ENCODE measurements at places on chromosomes 16 and 17.

DNA sequence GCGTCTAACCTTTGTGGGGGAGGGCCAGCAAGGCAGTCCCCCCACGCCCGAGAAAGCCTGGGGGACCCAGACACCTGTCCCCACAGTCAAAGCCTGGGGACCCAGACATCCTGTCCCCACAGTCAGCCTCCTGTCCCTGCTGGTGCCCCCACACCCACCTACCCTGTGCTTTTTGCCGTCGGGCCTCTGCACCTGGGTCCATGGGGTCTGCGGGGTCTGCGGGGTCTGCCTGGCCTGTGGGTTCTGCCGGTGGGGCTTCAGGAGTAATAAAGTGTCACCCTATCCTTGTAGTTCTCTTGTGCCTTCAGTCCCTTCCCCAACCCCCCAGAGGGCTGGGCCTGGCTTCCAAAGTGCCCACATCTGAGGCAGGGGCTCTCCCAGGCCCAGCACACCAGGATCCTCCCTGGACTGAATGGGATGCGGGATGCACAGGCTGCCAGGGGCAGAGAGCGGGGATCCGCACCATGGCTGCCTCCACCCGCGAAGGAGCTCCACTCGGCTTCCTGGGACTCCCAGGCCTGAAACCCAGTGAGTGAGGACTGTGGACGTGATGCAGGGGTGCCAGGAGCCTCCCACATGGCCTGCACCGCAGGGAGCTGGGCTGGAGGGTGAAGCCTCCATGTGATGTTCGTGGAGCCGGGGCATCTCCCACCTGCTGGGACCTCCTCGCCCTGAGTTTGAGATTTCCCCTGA, 16.3 kb upstream of the DPEP1 start:
- no peak for DNase-seq

DNA sequence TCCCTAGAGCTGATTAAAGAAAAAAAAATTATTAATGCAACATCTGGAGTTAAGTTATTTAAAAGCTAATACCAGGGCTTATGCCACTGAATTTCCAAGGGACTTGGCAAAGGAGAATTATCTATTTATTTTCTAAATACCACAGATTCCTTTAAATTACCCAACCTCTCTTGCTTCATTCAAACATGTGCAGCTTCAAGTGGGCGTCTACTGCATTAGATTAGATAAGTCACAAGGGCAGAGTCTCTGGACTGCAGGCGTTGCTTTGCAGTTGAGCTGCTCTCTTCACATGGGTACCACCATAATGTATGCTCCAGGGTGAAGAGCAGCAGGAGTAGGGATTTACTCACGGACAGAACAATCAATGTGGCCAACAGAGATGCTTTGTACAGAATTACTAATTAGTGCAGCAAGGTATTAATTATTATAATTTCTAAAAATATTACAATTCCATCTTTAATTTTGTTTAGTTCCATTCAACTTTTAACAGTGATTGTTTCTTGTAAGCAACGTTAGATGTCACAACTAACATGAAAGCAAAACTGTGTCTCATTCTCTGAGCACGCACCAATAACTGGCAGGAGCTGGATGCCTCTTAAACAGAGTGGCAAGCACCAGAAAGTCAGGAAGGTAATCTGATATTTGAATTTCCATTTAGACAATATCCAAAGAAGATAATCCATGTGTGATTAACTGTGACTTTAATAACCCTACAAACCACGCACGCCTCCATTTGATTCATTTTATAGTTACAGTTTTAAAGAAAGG, 214.2 kb downstream of the STX8 start:
- DNase-seq, result peak; percentile 83

GRCh38 chr17:73641826-73642600, 2.2 kb downstream of the SDK2 start:
- DNase-seq, result no peak

- no peak for DNase-seq
Measured at GRCh38 chr16:4680673-4681470, 12.5 kb upstream of the NUDT16L1 start.

DNA sequence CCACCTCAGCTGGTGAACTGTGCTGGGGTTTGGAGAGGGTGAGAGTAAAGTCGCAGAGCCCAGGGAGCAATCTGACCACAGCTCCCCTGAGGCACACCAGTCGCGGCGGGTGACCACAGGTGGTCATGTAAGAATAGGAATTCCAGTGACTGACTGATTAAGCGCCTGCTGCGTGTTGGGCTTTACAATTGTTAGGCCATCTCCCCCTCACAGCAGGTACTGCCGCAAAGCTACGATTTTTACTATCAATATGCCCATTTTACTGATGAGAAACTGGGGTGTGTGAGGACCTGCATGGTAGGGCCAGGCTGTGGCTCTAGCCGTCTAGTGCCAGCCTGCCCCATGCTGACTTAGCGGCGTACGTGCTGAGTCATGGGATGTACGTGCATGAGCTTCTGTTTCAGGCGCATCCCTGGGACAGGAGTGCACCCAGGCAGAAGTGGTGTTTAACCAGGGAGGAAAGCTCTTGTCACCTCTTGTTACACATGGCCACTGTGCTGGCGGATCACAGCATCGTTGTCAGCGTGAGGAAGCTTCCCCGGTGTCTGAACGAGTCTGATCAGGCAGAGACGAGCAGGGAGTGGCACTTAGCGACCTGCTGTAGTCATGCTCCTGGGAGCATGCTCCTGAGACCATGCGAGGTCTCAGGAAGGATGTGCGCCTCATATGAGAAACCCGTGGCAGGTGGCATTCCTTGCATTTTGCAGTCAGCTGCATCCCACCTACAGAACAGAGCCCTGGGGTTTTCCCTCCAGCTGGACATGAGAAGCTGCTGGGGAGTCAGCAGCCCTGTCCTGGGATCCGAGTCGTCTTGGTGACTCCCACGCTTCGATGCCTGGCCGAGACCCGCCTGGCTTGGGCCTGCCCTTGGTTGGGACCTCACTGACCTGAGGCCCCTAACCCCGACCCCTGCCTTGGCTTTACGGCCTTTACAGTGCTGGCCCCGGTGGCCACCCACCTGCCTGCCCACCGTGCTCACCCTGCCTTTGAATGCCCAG, 163.7 kb upstream of the CHMP6 start:
- DNase-seq, result no peak

- peak; percentile 82 for DNase-seq
Measured at GRCh38 chr16:22001591-22001990, 675 bp upstream of the PDZD9 start.

- DNase-seq, result peak; percentile 69
Measured at GRCh38 chr16:56866955-56867830, 2.2 kb downstream of the SLC12A3 start.

- DNase-seq, result peak; percentile 26
Measured at GRCh38 chr17:63442549-63443035, 3.5 kb downstream of the CYB561 start.

GRCh38 chr17:64135000-64135399, 5.1 kb upstream of the ERN1 start:
- DNase-seq, result no peak

DNA sequence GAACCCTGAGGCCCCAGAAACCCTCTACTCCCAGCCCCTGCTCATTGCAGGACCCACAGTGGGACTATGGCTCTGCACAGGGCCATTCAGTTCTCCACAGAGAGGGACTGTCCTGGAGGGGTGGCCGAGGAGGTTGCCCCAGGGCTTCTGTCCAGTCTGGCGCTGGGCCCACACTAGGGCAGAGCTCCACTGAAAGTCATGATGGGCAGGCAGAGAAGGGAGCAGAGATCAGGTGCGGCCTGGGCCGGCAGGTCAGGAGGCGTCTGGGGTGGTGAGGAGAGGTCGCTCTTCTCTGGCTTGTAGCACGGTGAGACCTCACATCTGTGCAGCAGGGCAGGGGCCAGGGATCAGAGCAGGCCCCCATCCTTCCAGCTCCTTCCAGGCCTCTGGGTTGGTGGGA, 13.0 kb upstream of the PIK3R6 start:
- no peak for DNase-seq

GRCh38 chr17:27657620-27658019, 26.6 kb downstream of the LGALS9 start:
- peak; percentile 33 for DNase-seq

DNA sequence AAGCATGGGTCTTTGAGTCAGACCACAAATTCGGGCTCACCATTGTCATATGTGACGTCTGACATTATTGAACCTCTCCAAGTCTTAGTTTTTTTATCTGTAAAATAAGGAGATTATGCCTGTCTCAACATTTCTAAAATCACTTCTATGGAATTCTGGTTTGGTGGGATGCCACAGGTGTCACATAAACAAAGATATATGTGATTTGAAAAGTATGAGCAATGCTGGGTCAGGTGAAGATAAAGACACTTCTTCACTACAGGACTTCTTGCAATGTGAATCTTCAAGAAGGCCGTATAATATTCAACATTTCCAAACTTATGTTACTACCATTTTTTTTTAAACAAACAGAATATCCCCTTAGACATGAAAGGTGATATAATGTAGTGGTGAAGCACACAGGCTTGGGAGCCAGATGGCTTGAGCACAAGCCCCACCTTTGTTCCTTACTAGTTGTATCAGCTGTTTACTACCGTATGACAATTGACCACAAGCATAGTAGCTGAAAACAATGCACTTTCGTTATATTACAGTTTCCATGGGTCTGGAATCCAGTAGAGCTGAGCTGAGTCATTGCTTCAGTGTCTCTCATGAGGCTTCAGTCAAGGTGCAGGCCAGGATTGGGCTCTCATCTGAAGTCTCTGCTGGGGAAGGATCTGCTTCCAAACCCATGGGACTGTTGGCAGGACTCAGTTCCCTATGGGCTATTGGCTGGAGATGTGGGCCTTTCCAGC, 87.7 kb downstream of the UTP18 start:
- DNase-seq, result no peak

- DNase-seq, result peak; percentile 12
Measured at GRCh38 chr16:56423584-56424403, 1.6 kb downstream of the AMFR start.

DNA sequence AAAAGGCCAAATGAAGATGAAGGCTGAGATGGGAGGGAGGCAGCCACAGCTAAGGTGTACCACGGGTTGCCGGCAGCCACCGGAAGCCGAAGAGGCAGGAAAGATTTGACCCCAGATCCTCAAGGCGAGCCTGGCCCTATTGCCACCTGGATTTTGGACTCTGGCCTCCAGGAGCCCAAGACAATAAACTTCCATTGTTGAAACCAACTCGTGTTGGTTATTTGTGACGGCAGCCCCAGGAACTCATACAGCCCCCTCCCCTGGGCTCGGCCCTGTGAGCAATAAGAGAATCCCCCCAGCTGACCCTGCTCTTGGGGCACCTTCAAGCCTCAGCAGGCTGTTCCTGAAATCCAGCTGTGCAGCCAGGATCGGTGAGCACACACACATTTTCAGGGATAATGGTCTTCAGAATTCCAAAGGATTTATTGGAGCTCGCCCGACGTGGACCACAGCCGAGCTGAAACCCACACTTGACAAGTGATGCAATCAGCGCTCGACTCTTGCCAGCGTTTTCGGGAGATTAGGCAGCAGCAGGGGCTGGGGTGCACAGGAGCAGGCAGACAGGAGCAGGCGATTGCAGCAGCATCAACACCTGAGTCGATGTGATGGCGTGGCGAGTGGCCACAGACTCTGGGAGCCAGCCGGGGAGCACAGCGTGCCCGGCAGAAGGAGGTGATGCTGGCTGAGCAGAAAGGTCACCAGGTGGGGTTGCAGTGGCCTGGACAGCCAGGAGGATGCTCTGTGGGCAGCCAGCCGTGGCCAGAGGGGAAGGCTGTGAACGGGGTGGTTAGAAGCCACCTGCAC, 22.4 kb upstream of the CBX4 start:
- DNase-seq, result no peak

GRCh38 chr17:15999974-16000827, 577 bp downstream of the TTC19 start:
- peak; percentile 52 for DNase-seq

- peak; percentile 83 for DNase-seq
Measured at GRCh38 chr17:37478187-37478586, 11.5 kb upstream of the DUSP14 start.

DNA sequence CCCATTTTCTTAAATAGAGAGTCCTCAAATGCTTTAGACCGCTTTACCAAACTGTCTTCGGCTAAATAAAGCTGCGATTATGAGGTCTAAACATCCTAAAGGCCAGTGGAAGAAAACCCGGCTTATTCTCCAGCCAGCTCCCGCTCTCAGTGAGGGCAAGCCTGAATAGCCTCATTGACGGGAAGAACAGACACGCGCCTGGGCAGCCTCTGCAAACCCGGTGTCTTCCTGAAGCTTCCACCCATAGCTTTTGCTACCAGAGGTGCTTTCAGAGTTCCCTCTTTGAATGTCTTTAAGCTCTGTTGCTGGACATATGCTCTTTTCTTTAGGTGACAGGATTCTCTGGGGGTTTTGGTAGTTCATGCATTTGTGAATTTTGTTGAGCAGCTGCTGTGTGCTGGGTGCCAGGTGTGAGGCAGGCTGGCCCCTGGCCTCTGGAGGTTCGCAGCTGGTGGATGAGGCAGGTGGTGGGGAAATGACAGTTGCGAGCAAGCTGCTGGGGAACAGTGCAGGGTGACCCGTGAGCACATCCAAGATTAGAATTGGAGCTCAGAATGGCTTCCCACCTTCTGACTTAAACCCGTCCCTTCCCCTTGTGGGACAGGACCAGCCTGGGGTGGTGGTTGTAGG, 44.7 kb downstream of the CRISPLD2 start:
- DNase-seq, result no peak

DNA sequence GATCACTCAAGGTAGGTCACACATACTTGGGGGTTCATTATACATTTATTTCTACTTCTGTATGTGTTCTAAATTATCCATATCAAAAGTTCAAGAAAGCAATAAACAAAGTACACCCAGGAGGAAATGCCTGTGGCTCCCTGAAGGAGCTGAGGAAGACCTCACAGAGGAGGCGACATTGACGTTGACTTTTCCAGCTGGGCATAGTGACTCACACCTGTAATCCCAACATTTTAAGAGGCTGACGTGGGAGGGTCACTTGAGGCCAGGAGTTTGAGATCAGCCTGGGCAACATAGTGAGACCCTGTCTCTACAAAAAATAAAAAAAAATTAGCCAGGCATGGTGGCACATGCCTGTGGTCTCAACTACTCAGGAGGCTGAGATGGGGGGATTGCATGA, 16.3 kb downstream of the ITGAD start:
- DNase-seq, result peak; percentile 72

DNA sequence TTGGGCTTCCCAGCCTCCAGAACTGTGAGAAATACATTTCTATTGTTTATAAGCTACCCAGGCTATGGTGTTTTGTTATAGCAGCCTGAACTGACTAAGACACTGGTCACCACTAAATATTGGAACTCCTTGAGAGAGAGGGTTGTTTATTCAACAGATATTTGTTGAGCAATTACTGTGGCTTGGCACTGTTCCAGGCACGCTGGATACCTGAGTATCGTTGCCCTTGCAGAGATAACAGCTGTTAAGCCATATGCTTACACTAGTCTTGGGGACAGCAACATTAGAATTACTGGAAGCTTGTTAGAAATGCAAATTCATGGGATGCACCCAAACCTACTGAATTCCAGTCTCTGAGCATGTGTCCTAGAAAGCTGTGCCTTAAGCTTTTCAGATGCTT, 230.7 kb downstream of the HS3ST4 start:
- no peak for DNase-seq

DNA sequence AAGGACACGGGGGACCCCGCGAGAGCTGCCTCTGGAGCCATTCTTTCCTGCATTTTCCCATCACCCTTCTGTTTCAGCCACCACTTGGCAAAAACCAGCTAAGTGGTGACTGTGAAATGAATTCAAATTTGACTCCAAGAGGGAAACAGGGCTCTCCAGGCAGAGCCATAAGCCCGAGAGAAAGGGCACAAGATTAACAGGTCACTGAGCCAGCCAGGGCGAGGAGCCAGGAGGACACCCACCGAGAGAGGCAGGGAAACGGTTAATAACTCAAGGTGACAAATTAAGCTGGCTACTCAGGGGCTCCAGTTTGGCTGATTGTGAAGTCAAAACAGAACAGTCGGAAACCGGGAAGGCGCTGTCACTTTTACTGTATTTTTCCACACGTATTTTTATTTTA, 67.8 kb upstream of the SOX9 start:
- DNase-seq, result no peak

All from EH (cell line).